Kidney capillary endothelial cell (primary cell): ENCODE measurements at places on chromosomes 2 and 18.

DNA sequence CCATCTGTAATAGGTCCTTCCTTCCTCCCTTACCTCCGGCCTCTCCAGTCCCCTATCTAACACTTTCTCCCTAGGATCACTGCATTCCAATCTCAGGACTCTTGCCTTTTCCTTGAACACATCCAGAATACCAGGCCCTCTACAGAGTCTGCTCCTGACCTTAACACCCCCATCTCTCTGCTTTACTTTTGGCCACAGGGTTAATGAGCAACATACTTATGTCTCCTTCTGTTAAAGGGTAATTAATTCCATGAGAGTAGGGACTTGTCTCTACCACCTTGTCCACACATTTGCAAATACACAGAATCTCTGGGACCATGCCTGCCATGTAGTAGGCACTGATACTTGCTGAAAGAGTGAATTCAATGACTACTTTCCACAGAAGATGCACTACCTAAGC lies 94.9 kb downstream of the COBLL1 start:
- DNase-seq = no peak

- DNase-seq = peak; percentile 12
These were observed 90.3 kb downstream of the OLA1 start for GRCh38 chr2:174158003-174158402.

DNA sequence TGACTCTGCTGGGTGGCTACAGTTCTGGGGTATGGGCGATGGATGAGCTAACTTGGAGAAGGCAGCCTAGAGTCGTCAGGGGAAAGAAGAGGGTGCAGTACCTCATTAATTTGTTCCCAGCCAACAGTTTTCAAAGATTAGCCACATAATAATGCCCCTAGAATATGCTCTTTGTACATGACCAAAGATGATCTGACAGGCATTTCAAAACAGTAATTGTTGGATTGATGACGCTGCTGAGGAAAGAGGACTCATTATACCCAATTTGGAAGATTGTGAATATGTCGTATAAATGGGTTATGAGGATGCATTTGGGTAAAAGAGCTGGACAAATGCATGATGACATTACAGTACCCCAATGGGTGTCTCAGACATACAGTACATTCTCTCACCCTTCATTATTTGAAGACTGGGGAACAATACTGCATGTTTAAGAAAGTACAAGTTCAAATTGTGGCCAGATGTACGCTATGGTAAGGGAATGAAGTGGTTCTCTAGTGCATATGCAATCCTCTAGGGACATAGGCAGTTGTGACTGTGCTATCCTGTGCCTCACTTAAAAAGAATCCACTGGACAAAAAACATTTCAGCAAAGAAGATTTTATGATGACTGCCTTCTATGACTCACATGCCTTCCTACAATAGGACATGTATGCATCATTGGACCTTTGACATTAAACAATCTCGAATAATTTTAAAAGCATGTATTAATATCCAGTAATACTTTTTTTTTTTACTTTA lies 233.2 kb downstream of the CNTNAP5 start:
- peak; percentile 89 for DNase-seq

GRCh38 chr18:22026362-22026761 lies 143.0 kb upstream of the GATA6 start:
- no peak for DNase-seq

DNA sequence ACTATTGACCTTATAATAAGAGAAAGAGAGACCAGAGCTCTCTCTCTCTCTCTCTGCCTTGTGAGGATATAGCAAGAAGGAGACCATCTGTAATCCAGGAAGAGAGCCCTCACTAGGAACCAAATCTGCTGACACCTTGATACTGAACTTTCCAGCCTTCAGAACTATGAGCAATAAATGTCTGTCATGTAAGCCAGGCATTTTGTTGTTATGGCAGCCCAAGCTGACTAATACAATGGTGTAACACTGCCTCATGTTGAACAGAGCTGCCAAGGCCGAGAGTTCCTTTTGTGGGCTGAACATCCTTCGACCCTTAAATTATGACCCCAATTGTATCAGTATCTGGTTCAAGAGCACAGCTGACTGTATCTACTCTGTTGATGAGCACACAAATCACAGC lies 108.0 kb downstream of the LRRC30 start:
- DNase-seq = peak; percentile 39
